ENCODE measurements at places on chromosomes 2 and 18.

DNA sequence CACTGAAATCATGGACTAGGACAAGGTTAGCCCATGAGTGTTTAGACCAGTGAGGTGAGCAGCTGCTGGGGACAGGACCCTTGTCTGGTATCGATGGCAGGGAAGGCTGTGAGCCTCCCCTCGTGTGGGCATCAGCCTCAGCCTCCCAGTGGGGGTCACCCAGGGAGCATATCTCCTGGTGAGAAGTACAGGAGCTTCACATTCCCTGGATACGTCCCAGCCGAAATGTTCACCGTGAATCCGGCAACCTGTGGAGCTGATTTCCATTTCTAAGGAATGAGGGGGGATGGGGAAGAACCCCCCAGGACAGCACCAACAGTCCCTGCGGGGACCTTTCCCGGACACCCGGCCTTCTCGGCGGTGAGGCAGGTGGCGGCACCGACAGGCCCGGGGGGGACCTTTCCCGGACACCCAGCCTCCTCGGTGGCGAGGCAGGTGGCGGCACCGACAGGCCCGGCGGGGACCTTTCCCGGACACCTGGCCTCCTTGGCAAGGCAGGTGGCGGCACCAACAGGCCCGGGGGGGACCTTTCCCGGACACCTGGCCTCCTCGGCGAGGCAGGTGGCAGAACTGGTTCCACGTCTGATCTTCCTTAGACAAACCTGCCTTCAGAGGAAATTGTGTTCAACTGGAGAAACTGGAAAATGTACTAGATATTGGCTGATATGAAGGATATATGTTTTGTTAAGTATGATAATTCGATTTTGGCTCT lies 21.2 kb downstream of the RTP5 start:
- DNase-seq = no peak

DNA sequence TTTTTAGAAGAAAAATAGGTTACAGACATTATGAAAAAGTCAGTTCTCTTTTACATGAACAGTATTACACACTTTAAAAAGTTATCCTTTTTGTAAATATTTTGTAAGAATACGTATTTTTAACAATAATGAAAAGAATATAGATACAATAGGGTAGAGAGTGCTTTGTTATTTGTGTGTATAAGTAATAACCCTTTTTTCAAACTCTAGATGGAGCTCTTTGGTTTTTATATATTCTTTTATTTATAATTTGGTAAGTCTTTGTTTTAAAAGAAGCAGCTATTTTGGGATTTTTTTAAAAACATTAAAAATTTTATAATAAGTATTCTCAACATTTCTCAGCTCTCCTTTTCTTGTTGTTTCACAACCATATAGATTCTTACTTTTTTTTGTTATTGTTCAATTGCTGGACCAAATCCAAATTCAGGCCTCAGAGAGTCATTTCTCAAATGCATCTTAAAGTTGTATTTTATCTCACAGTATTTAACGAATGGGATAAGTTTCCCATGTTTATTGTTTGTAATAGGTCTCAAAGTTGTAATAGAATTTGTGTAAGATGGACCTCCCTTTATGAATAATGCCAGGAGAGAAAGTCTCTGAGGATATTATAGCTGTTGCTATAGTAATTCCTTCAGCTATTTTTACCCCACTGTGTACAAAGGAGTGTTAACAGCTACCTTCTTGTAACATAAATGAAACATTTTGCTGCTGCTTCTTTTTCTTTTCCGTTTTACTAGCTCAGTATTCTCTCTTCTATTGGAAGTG lies 46.4 kb downstream of the ACYP2 start:
- DNase-seq = no peak

GRCh38 chr2:238728330-238729260 lies 119.3 kb upstream of the TWIST2 start:
- no peak for DNase-seq

DNA sequence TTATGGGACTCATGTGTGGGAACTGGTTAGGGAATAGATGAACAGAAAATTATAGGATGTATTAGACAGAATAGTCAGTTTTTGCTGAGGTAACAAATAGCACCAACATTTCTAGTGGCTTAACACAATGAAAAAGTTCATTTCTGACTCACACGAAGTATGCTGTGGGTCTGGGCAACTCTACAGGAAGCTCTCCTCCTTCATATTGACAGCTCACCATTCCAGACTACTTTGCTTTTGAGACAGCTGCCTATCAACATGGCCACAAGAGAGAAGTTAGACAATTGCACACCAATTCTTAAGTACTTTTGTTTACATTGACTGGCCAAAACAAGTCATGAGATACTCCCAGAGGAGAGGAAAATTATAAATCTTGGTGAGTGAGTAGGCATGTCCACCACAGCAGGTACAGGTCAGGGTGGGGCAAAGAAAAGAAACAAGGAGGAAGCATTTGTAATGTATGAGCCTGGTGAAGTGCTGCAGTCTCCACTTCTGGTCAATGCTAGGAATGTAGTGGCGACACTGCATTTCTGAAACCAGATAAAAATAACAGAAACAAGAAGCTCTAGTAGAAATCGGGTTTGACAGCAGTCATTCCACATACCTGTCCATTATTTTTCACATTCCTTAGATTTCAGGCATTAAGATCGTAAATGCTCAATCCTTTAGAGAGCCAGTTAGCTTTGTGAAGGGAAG lies 141.6 kb downstream of the ICOS start:
- no peak for DNase-seq

- DNase-seq = no peak
Measured at GRCh38 chr2:42085706-42086487, 38.1 kb downstream of the PKDCC start.

DNA sequence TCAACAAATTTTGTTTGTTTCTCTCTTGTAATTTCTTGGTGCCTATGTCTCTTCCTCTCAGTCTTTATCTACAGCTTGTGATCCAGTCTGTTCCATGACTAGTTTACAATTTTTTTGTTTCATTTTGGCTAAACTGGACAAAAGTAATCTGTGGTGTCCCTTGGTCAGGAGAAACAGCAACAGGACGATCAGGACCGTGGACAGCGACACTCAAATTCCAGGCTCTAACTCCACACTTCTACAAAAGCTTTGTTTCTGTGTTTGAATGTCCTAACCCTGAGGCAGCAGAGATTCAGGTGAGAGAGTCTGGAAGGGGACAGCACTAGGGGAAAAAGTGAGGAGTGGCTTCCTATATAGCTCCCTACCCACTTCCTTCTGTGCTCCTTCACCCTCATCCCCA lies 593.3 kb upstream of the FANCL start:
- peak; percentile 71 for DNase-seq

DNA sequence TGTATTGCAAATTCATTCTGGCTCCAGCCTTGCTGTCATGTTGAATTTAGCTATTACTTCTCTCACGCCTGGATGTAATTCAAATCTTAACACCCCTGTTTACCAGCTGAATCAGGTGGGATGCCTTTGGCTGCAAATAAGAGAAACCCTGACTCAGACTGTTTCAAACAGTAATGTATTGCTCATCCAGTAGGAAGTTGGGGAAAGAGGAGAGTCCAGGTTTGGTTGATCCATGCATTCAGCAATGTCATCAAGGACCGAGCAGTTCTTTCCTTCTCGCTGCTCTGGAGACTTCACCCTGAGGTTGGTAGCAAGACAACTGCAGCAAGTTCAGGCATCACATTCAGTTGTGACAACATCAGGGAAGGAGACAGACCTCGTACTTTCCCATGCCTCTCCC lies 6.4 kb upstream of the DARS1 start:
- DNase-seq = no peak

- DNase-seq = peak; percentile 72
Measured at GRCh38 chr18:28041366-28041765, 135.6 kb downstream of the CDH2 start.

DNA sequence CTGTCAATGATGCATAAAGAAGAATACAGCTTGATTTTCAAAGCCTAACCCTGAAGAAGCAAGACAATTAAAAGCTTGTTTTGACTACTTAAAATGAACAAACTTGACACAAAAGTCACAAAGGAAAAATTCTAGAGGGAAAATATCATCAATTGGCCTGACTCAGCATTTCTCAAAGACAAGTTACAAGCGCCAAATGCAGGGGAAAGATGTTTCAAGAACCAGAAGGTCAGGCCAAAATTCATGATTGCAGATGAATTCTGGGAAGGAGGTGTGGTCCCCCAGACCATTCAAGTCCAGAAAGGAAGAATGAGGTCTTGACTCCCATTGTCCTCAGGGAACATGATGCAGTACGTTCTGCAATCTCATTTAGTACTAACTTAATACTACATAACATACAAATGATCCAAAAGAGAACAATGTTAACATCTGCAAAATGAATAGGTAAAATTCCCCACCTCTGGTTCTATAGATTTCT lies 64.5 kb downstream of the FAM210A start:
- DNase-seq = no peak

GRCh38 chr2:173605994-173606393 lies 251.3 kb downstream of the CDCA7 start:
- no peak for DNase-seq

DNA sequence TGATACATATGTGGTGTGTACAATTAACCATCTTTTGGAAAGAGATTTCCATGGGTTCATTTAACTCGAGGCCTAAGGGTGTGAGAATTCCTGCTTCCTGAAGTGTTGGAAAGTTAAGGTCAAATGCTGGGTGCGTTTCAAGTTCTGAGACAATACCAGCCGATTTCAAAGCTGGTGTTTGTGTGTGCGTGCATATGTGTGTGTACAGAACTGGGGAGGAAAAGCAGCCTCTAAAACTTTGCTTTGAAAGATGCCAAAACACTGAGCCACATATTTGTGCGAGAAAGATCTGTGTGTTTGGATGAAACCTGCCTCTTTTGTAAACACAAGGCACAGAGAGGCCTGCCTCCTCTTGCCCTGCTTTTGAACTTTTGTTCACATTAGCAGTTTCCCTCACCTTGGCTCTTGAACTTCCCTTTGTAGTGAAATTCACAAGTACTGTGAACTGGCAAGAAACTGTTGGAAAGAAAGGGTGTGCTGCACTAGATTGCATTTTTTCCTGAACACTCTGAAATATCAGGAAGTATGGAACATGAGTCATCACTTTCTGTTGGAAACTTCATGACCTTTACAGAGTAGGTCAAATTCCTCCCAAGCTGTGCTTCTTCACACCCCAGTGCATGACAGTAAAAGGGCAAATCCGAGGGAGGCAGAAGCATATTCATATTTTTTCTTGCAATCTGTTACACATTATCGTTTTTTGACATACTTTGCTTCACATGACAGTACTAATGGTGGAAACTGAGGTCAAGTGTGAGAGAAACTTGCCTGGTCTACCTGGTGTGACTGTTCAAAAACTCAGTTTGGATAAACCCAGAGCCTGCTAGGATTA lies 20.0 kb upstream of the CAVIN2 start:
- no peak for DNase-seq

DNA sequence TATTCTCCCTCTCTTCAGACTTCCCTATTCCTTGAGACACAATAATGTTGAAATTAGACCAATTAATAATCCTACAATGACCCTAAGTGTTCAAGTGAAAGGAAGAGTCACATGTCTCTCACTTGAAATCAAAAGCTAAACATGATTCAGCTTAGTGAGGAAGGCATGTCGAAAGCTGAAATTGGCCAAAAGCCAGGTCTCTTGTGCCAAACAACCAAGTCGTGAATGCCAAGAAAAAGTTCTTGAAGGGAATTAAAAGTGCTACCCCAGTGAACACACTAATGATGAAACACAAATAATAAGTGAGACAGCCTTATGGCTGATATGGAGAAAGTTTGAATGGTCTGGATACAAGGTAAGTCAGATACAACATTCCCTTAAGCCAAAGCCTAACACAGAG lies 115.4 kb downstream of the PXDN start:
- DNase-seq = no peak

- no peak for DNase-seq
Measured at GRCh38 chr2:220466251-220466691, 838.8 kb downstream of the SLC4A3 start.

- no peak for DNase-seq
Measured at GRCh38 chr2:230140667-230141066, 71.9 kb upstream of the SLC16A14 start.

GRCh38 chr2:5867056-5867455 lies 174.9 kb downstream of the SOX11 start:
- no peak for DNase-seq

GRCh38 chr2:128794285-128794684 lies 475.6 kb upstream of the HS6ST1 start:
- no peak for DNase-seq

GRCh38 chr18:27942706-27943105 lies 234.2 kb downstream of the CDH2 start:
- DNase-seq = no peak

- no peak for DNase-seq
Measured at GRCh38 chr2:36655453-36655852, 41.1 kb upstream of the VIT start.

DNA sequence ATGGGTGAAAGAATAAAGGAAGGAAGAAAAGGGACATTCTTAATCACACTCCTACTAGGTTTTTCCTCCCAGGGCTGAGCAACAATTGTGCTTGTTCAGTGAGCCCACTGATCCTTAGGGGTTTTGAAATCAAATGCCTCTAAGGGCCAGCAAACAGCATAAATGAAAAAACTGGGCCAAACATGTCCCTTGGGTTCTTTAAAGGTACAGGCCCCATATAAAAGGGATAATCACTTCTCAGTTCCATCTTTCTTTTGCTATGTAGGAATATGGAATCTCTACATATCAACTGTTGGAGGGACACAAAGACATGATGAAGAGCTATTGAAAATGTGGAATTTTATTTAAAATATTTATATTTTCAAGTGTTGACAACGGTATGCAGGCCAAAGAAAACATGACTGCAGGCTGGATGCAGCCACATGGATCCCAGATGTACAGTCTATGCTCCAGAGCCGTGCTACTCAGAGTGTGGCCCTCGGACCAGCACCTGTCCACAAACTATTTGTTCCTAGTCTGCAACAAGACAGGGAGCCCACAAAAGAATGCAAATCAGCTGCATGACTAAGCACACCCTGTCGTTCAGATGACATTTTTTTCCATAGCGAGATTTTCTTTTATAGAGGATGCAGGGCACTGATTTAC lies 110.0 kb downstream of the CDH20 start:
- no peak for DNase-seq

GRCh38 chr2:206452242-206452641 lies 8.9 kb downstream of the ADAM23 start:
- no peak for DNase-seq

DNA sequence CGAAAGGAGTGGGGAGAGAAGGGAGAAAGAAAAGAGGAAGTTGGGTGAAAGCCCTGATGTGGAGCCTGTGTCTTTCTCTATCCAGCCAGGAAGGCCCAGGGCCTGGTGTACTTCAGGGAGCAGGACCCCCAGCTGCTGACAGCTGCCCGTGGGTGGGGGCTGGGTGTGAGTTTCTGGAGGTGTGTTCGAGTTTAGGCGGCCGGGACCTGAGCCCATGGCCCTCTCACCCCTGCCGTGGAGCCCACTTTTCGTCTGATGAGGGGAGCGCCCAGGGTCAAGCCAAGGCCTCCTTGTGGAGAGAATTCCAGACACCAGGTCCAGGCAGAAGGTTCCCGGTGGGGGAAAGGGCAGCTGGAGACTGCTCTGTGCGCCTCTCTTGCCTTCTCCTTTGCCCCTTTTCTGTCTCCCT lies 2.2 kb downstream of the SIX3 start:
- DNase-seq = no peak

- DNase-seq = no peak
Measured at GRCh38 chr2:217327953-217328621, 468.2 kb upstream of the TNP1 start.

GRCh38 chr18:13220361-13220991 lies 1.9 kb downstream of the LDLRAD4 start:
- no peak for DNase-seq

- no peak for DNase-seq
Measured at GRCh38 chr18:69097349-69097748, 299.5 kb downstream of the CCDC102B start.

GRCh38 chr2:206739271-206739670 lies 21.1 kb upstream of the DYTN start:
- DNase-seq = no peak
